Activated naive CD4-positive, alpha-beta T cell treated with Interleukin-2 at 50 U/mL for 16 hours (primary cell): ENCODE measurements at places on chromosomes 4 and X.

DNA sequence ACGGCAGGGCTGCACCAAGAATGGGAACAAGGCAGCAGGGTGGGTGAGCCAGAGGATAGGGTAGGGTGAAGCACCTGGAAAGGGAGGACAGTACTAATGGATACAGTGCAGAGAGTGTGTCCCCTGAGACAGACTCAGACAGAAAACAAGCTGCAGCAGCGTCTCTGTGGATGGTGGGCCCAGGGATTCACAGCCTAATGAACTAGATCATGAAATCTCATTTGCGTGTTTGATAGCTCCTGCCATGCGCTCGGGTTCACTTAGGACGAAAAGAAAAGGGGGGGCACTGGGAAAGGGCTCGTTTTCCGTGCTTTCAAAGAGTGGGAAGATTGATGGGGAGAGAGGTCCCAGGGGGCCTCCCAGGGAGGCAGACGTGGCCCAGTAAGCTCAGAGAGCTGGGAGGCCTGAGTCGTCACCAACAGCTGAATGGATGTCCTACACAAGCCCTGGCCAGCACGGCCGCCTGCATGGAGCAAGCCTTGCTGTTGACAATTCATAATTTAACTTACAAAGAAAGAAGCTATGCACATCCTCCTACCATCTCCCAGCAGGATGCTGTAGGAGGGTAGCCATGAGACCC is 446.9 kb downstream of the BCOR start:
- DNase-seq, result no peak

GRCh38 chr4:116665716-116666115 is 419.7 kb downstream of the TRAM1L1 start:
- no peak for DNase-seq

DNA sequence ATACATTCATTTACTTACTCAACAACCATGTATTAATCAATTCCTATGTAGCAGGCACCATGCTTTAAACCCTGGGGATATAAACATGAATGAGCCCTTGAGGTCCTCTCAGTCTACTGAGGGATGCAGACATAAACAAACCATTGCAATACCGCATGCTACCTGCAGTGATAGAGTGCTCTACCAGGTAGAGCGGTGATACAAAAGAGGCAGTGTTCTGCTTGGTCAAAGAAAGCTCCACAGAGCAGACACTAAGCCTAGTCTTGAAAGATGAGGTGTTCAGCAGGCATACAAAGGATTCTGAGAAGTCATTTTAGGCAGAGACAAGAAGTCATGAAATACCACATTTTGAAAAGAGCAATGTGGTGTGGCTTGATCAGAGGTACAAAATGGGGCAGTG is 26.9 kb upstream of the AMOT start:
- DNase-seq, result no peak

DNA sequence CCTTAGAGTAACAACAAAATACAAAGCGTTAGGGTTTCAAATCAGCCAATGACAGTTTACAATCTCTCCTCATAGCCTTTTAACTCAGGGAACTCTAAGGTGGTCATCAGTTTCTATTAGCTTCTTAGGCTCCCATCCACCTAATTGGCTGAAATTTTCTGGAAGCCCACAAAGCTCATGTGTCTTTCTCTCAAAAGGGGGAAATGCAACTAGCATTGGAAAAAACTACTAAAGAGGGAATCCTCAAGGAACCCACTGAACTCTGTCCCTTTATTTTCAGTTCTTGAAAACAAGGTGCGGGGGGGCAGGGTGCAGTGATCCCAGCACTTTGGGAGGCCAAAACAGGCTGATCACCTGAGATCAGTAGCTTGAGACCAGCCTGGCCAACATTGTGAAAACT is 56.4 kb downstream of the PDGFC start:
- no peak for DNase-seq

- no peak for DNase-seq
These were observed 47.6 kb downstream of the SH3KBP1 start for GRCh38 chrX:19839770-19840254.

- DNase-seq, result no peak
These were observed 25.2 kb downstream of the PPP1R2C start for GRCh38 chrX:42752730-42753129.

GRCh38 chr4:88531549-88531948 is 8.0 kb upstream of the PYURF start:
- DNase-seq, result no peak

GRCh38 chr4:62077406-62077805 is 877.3 kb downstream of the ADGRL3 start:
- DNase-seq, result no peak

DNA sequence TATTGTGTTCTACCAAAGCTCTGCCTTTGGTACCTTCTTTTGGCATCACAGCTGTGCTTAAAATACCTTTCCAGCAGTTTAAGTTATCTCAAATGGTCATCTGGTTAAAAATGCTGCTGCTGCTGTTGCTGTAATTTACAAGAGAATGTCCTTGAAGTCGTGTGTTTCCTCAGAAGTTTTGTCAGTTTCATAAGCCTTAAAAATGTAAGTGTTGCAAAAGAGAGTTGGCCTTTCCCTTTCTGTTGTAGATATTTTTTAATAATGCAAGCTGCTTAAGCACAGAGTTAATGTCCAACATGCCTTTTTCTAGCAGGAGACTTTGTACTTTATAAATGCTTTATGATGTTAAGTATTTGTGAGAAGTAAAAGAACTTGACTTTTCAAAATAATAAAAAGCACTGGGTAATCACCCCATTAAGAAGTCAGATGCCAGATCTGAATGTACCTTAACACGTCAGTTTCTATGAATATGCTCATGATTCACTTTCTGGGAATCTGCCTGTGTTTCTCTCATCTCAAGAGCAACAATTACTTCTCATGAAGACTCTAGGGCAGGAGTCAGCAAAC is 35.3 kb upstream of the TENM3 start:
- no peak for DNase-seq

DNA sequence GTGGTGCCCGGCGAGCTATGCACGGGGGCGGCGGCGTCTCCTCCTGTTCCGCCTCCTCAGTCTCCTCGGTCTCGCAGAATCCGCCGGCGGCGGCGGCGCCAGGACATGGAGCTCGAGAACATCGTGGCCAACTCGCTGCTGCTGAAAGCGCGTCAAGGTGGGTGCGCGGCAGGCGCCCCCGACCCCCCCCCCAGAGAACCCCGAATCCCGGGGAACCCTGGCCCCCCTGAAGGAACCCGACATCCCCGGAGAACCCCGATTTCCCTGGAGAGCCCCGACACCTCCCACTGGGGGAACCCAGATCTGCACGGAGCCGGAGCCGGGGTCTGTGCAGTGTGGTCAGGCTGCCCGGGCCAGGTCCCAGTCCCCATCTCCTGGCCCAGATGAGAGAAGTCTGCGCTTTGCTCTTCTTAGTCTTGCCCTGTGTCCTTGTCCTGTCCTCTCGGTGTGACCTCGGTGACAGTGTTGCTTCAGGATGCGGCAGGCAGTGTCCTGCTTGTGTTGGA is 648 bp downstream of the GRK4 start:
- DNase-seq, result no peak

- no peak for DNase-seq
These were observed 121.0 kb upstream of the STOX2 start for GRCh38 chr4:183783991-183784553.

- DNase-seq, result no peak
These were observed at the start of gene VEGFC for GRCh38 chr4:176792326-176793059. Gene VEGFC (minus strand): TSS chr4:176792922. CDS start chr4:176792311, 611 bp downstream.

DNA sequence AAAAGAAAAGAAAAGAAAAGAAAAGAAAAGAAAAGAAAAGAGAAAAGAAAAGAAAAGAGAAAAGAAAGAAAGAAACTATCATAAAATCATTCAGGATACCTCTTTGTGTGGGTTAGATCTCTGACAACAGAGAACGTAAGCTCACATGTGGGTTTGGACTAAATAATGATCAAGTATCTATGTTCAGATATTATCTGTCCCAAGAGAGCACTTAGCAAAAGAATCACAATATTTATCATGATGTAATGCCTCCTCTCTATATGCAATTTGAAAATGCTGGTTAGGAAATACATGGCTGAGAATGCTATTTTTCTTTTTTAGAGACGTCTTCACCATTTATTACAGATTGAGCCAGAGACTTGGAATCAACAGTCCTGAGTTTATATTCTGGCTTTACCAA is 191.3 kb downstream of the KCNIP4 start:
- no peak for DNase-seq

- no peak for DNase-seq
These were observed 3.2 kb downstream of the RPS6KA3 start for GRCh38 chrX:20263474-20263873.

DNA sequence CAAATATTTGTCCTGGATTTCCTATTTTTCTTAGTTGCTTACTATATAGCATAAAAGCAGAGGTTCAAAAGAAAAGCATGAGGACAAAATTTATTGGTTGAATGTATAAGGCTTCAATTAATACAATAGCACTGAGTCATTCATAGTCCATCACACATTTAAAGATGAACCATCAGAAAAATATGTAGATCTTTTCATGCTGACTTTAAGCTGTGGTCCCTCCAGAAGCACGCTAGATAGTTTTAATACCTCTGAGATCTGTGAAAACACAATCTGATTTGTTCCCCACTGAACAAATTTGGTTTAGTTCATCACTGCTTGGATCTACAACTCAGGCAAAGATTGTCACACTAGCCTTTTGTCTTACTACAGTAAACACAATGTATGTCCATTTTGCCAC is 377.2 kb upstream of the ANXA10 start:
- DNase-seq, result no peak

GRCh38 chr4:182443070-182443469 is 199.9 kb downstream of the TENM3 start:
- DNase-seq, result no peak

DNA sequence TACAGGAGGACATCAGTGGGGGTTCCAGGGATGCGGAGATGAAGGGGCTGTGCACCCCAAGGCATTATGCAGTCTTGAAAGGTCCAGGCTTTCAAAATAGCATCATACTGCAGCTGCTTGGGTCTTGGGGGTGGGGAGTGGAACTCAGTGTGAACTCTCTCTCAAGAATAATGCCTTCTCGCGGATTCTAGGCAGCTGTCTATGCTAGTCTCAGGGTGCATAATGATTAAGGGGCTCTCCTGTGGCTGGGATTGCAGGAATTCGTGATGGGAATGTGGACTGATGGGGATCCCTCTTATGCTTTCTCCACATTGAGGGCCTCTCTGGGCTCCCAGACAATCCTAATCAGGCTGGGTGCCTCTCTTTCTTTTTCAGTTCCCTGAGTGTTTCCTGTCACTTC is 172.2 kb upstream of the ARHGAP24 start:
- no peak for DNase-seq

DNA sequence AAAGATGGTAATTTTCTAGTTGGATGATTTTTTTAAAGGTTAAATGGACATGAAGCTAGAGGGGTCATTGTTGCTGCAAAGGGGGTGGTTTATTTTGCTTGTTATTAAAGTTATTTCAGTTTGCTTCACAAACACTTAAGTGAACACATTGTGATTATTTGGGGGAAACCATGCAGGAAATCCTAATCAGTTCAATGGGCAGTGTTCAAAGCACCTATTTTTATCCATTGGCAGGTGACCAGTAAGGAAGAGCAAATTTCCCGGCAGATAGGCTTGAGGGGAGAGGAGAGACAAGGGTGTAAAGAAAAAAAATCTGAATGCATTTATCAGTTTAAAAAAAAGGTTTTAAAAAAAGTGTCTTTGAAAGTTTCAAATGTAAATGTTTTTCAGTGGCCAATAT is 17.6 kb downstream of the GPR174 start:
- DNase-seq, result no peak

DNA sequence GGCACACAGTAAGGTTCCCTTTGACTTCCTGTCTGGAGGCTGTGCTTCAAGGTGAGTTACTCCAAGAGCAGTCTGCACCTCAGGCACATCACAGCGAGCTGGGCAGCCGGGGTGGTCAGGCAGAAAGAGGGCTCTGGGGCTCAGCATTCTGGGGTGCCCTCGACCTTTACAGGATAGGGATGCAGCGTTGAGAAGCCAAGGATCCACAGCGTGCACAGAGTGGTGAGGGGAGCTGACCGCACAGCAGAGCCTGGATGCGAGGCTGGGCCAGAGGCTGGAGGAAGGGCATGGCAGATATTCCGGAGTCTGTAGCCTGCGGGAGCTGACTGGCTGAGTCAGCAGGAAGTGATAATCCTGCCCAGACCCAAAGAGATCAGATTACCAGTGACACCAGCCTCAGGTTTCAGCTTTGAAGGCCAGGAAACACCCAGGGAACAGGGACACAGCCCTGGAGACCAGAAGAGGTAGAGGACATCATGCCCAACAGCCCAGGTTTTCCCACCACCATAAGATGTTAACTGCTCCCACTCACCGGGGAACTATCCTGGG is 38.4 kb upstream of the PDLIM3 start:
- DNase-seq, result no peak

DNA sequence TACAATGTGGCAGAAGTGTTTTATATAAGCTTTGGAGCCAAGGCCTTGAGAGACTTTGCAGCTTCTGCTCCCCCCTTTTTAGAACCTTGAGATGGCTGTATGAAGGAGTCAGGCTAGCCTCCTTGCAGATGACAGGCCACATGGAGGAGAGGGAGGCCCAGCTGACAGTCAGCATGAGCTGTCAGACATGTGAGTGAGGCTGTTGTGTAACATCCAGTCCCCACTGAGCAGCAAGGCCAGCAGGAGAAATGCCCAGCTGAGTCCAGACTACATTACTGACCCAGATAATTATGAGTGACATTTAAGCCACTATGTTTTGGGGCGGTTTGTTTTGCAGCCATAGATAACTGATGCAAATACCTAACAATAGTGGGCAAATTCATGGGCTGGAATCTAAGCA is 515.3 kb upstream of the ARX start:
- DNase-seq, result no peak

DNA sequence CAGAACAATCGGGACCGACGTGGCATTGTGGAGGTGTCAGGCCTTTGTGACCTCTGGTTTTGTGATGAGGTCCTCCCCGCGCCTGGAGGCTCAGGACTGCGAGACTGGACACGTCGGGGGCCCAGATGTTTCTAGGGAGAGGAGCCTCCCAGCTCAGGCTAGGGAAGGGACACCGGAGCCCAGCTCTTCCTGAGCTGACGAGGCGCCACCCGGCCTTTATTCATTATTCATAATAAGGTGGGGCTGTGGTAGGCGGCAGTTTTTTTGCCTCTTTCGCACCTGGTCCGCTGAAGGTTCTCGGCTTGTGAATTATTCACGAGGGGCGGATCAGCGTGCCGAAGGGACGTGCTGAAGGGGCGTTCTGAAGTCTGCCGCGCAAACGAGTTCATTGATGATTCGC is 2.3 kb upstream of the UBA1 start:
- peak; percentile 60 for DNase-seq

GRCh38 chr4:9703391-9703790 is 78.0 kb upstream of the DRD5 start:
- DNase-seq, result peak; percentile 66

DNA sequence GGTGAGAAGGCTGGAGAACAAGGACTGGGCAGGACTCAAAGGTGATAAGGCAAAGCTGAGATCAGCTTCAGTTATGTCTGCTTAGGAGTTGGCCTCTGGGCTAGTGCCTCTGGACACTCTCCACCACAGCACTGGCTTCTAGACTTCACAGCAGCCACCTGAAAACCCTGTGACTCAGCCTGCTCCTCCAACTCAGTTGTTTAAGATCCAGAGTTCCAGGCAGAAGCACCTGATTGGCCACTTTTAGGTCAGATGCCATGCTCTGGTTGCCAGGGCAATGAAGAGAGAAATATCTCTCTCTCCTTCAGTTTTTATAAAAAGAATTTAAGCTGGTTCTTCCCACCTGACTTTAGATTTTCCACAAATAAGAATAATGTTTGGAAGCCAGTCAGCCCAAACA is 47.9 kb upstream of the BLTP1 start:
- no peak for DNase-seq
